Progenitor cell of endocrine pancreas (in vitro differentiated cells): ENCODE measurements at places on chromosomes 3 and 15. TPM values are rescaled to one million over a fixed set of nuclear protein-coding genes. Genes with fewer than 3 reads are reported as not detected.

Gene TGM5
- total RNA-seq: not detected in 2 replicates

Gene CPN2
- total RNA-seq: not detected in 2 replicates

DNA sequence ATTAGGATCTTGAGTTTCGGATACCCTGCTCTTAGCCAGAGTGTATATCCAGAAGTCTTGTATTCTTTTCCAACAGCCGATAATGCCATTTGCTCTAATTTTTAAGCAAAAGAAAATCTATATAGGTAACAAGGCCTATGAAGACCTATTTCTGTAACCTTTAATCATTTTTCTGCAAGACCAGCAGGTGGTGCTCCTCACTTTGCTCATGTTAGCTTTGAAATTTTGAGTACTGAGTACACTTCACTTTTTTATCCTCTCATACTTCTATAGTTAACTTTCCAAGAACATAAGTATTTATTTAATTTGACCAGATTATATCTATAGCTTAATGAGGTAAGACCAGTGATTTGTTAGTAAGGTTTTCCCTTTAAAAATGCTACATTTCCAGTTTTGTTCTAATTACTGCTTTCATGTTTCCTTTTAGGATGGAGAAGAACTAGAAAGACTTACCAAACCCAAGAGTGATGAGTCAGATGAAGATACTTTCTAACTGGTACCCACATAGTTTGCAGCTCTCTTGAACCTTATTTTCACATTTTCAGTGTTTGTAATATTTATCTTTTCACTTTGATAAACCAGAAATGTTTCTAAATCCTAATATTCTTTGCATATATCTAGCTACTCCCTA lies 20.5 kb downstream of the SLC35A5 start:
- no peaks in the 10 kb centered on the region for H3K4me1 ChIP-seq
- no peak for DNase-seq
- no peaks in the 10 kb centered on the region for H3K27me3 ChIP-seq
- H3K4me3 ChIP-seq: no peak overlapping the region
- H3K27ac ChIP-seq: peak overlapping the region; percentile 5

GRCh38 chr15:45094358-45094730 lies 19.6 kb downstream of the DUOX2 start:
- peaks cover 38% of the 10 kb centered on the region for H3K27me3 ChIP-seq
- no peaks in the 10 kb centered on the region for H3K36me3 ChIP-seq
- H3K4me3 ChIP-seq: no peak overlapping the region
- no peak for DNase-seq
- no peaks in the 10 kb centered on the region for H3K4me1 ChIP-seq

Gene RPUSD3
- total RNA-seq: 55.0 and 60.3 TPM in 2 replicates

DNA sequence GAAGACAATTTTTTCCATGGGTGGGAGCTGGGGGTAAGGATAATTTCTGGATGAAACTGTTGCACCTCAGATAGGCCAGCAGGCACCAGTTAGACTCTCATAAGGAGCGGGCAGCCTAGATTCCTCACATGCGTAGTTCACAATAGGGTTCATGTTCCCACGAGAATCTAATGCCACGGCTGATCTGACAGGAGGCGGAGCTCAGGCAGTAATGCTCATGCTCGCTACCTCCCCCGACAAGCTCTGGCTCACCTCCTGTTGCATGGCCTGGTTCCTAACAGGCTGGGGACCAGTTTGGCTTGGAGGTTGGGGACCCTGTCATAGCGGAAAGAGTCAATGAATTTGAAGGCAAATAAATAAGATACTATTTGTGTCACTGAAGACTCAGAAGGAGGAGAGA lies 105.5 kb downstream of the PLD1 start:
- no peak overlapping the region for H3K27ac ChIP-seq
- peaks cover 7% of the 10 kb centered on the region for H3K4me1 ChIP-seq
- no peak overlapping the region for H3K4me3 ChIP-seq

Gene TRIM42
- total RNA-seq: not detected in 2 replicates
